ENCODE measurements at places on chromosomes 12 and 14.

- DNase-seq, result no peak
These were observed 27.9 kb upstream of the DICER1 start for GRCh38 chr14:95185033-95185766.

DNA sequence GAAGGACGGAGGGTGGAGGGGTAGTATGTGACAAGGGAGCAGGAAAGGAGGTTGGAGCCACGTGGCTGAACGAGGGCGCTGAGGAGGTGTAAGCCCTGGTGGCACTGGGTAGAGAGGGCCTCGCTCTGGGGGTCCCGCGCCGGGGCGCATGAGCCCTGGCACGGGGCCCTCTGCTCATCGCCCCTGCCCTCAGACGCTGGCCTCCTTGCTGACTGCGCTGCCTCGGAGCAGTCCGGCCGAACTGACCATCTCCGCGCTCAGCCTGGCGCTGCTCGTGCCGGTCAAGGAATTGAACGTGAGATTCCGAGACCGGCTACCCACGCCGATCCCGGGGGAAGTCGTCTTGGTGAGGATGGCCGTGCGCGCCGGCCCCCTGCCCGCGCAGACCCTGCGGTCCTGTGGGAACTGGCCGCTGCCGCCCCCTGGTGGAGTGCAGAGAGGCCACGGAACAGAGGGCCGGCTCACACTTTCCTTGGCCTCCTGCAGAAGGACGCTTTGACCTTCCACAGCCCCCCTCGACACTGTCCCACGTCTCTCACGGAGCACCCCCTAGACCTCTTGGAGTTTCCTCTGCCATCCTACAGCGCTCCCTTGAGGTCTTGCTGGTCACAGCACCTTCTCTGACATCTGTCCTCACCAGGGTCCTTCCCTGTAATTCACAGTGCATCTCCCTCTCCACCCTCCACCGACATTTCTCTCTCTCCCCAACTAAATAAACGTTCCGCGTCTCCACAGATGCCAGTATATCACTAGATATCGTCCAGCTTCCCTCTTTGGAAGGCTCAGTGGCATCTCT is 10.5 kb downstream of the ARHGEF25 start:
- DNase-seq, result no peak

DNA sequence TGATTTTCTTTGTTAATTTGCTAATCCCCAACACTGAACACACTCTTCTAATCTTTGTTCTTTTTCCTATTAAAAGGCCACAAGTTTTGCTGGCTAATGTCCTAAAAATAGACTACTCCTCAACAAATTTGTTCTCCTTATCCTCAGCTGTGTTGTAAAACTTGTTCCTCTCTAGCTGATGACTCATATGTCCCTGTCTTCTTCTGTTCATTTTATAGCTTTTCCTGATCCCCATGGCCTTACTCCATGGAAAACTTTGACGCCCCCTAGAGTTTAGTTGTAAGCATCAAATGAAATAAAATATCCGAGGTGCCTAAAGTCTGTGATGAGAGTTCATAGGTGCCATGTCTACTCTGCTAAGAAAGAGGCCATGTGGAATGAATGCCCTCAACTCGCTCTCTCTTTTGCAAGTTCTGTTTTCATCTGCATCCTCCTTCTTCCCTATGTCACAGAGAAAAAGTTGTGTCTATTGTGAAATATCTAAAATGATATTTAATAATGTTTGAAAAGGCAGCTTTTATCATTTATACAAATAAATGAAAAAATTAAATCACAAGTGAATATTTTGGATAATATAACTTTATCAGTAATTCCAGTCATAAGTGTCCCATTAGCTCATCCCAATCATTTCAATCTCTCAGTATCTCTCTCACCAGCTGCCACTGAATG is 237.9 kb downstream of the IPO8 start:
- no peak for DNase-seq

DNA sequence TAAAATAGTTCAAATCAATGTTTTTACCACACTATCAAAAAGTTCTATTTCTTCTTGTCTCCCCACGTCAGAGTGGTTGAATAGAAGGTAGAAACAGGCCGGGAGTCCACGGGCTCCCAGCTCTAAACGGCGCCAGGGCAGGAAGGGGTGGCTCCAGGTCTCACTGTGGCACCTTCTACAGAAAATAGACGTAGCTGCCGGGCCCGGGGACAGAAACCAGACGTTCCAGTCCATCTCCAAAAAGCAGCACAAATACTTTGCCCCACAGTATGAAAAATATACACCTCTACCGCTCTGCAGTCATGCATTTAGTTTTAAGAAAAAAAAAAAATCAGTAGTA is 30.9 kb downstream of the CCNK start:
- no peak for DNase-seq

- no peak for DNase-seq
These were observed 220.1 kb downstream of the NAV3 start for GRCh38 chr12:78050790-78051189.

DNA sequence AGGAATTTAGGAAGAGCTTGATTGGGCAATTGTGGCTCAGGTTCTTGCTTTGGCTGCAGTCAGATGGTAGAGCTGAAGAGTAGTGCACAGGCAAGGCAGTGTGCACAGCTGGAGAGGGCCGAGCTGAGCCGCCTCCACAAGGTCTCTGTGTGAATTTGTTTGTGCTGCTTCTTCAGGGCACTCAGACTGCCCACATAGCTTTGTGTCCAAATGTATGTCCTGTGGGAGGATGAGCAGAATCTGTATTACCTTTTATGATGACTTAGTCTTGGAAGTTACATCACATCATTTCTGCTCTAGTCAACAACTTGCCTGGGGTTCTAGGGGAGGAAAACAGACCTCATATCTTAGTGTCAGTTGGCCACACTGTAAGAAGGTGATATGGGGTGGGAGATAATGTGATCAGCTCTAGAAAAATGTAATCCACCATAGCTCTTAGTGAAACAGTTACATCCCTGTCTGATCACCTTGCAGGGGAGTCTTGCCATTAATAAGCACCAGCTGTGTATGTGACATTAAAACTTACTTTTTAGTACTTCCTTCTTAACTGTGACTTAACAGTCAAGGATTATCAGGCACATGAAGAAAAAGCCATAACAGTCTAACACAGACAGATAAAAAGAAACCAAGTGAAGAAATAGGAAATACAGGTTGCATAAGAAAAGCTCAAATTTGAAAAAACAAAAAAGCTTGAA is 53.4 kb downstream of the RCOR1 start:
- DNase-seq, result no peak

DNA sequence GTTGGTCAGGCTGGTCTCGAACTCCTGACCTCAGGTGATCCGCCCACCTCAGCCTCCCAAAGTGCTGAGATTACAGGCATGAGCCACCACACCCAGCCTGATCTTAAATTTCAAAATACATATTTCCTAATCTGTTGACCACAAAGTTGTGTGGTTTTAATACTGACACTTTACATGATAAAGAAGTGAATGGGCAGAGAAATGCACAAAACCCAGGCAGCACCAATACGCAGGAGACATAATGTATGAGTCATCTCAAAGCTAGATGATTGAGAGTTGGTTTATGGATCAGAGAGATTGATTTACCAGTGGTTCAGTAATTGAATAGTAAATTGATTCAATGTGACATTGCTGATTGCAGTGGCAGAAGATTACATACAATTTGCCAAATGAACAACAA is 19.2 kb upstream of the PPP2R5E start:
- no peak for DNase-seq

- no peak for DNase-seq
These were observed 33.0 kb downstream of the RIMBP2 start for GRCh38 chr12:130683080-130683479.

DNA sequence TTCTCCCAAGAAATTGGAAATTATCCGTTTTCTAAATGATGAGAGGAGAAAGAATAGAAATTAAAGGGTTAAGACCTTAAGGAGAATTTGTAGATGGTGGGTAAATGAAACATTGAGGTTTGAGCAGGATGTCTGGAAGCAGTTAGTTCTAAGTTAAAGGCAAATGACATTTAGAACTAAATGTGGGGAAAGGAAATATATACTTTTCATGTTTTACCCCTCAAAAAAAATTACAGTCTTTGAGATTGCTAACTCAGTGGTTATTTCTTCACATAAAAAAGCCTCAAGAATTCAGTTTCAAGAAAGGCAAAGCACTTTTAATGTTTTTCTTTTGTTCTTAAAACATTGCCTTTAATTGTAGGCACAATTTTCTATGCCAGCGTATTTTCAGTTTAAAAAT is 114.0 kb downstream of the PLEKHA5 start:
- no peak for DNase-seq

Measured in activated naive CD8-positive, alpha-beta T cell treated with anti-CD3 and anti-CD28 coated beads, Interleukin-2, amount 50 U/mL, for 16 hours (primary cell).